NCI-H187 (cell line): ENCODE measurements at places on chromosomes 2 and 18.

DNA sequence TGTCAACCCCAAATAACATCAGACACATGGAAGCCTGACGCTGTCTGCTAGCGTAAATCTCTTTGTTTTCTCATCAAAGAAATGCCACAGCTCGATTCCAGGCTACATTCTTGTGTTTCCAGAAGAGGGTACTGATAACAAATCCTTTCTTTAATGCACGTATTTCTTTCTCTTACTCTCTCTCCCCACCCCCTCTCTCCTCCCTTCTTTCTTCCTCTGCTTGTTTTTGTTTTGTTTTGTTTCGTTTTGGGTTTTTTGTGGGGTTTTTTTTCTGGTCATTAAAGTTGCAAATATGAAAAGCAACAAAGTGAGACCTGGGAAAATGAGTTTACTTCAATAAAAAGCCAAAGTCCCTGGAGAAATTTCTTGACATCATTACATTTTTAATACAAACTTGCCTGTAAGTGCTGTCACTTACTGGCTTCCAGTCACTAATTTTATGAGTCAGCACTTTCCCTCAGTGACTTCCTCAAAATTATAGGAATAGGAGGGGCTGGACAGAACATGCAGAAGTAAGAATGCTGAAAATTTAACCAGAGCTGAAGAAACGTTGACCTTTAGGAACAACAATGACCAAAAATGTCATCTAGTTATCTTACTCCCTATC is 106.7 kb upstream of the NABP1 start:
- DNase-seq: no peak

- no peak for DNase-seq
Observed at GRCh38 chr18:62438402-62438801, 84.4 kb upstream of the ZCCHC2 start.

DNA sequence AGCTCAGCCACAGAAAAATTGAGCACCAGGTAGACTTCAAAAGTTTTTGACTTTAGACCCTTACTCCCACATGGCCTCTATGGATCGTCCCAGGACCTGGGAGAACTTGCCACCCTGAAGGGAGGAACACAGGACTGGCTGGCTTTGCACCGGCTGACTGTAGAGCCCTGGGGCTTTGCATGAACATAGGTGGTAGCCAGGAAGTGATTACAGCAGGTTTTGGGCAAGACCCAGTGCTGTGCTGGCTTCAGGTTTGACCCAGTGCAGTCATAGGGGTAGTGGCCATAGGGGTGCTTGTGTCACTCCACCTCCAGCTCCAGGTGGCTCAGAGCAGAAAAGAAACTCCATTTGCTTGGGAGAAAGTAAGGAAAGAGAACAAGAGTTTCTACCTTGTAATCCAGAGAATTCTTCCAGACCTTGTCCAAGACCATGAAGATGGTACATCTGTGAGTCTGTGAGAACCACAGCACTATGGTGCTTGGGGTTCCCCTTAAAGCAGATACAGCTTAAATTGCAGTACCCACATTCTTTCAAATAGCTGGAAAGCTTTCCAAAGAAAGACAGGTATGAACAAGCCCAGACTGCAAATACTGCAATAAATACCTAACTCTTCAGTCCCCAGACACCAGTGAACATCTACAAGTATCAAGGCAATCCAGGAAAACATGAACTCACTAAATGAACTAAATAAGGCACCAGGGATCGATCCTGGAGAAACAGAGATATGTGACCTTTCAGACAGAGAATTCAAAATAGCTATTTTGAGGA is 13.0 kb upstream of the SESTD1 start:
- DNase-seq: no peak

- no peak for DNase-seq
Observed at GRCh38 chr2:239881031-239881471, 144.1 kb downstream of the NDUFA10 start.

- no peak for DNase-seq
Observed at GRCh38 chr2:166410828-166411472, 35.2 kb upstream of the SCN9A start.
